ENCODE measurements at places on chromosomes 3 and 15. TPM values are rescaled to one million over a fixed set of nuclear protein-coding genes. Genes with fewer than 3 reads are reported as not detected.

GRCh38 chr15:98981851-98982722 is 25.5 kb downstream of the PGPEP1L start:
- DNase-seq, result no peak

KCNMB2 gene
- not detected for total RNA-seq

SERINC4 gene
- not detected for total RNA-seq

PLCB2 gene
- 145 TPM for total RNA-seq

DNA sequence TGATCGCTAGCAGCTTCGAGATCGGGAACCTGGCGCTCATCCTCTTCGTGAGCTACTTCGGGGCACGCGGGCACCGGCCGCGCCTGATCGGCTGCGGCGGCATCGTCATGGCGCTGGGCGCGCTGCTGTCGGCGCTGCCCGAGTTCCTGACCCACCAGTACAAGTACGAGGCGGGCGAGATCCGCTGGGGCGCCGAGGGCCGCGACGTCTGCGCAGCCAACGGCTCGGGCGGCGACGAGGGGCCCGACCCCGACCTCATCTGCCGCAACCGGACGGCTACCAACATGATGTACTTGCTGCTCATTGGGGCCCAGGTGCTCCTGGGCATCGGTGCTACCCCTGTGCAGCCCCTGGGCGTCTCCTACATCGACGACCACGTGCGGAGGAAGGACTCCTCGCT is 62.5 kb downstream of the SLCO3A1 start:
- no peak for DNase-seq

GRCh38 chr3:72818092-72818773 is 30.0 kb downstream of the SHQ1 start:
- DNase-seq, result peak; percentile 19
